Calu3 (cell line): ENCODE measurements at places on chromosomes 6 and 20. TPM values are rescaled to one million over a fixed set of nuclear protein-coding genes. Genes with fewer than 3 reads are reported as not detected.

BFSP1 gene
- 0.81 and 0.94 TPM in 2 replicates for total RNA-seq

HTR1B gene
- total RNA-seq, result 0.17 TPM in 1 of 2 replicates, not detected in the other

GRCh38 chr6:153840039-153840850, 198.8 kb upstream of the OPRM1 start:
- no peak for DNase-seq

GRCh38 chr6:37988127-37988526, 168.6 kb downstream of the ZFAND3 start:
- DNase-seq, result no peak

POPDC3 gene
- total RNA-seq, result 2.8 and 3.8 TPM in 2 replicates

RNF39 gene
- total RNA-seq, result 1.3 and 1.4 TPM in 2 replicates

DNA sequence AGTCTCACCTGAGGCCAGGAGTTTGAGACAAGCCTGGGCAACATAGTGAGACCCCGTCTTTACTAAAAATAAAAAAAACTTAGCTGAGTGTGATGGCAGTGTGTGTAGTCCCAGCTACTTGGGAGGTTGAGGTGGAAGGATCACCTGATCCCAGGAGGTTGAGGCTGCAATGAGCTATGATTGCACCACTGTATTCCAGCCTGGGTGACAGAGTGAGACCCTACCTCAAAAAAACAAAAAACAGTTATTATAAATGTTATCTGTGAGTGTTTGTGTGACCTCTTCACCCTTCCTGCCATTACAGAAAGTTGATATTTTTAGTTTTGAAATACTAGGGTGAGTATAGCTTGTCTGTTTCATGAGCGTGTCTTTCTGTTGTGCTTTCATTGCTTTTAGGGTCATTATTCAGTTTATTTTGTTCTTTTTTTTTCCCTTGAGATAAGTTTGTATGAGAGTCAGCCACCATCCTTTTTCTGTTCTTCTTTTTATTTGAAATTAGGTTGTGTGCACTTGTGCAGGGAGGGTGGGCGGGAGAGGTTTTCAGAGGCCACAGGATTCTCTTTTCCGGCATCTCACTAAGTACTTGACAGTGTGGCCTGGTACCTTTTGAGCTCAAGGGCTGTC, 26.2 kb downstream of the CDYL start:
- DNase-seq, result no peak

- DNase-seq, result no peak
These were observed 202.2 kb upstream of the PCSK2 start for GRCh38 chr20:17024513-17025119.

PAK5 gene
- 0.07 TPM in 1 of 2 replicates, not detected in the other for total RNA-seq

- DNase-seq, result no peak
These were observed 395.5 kb upstream of the RUNX2 start for GRCh38 chr6:44932651-44933091.

DNA sequence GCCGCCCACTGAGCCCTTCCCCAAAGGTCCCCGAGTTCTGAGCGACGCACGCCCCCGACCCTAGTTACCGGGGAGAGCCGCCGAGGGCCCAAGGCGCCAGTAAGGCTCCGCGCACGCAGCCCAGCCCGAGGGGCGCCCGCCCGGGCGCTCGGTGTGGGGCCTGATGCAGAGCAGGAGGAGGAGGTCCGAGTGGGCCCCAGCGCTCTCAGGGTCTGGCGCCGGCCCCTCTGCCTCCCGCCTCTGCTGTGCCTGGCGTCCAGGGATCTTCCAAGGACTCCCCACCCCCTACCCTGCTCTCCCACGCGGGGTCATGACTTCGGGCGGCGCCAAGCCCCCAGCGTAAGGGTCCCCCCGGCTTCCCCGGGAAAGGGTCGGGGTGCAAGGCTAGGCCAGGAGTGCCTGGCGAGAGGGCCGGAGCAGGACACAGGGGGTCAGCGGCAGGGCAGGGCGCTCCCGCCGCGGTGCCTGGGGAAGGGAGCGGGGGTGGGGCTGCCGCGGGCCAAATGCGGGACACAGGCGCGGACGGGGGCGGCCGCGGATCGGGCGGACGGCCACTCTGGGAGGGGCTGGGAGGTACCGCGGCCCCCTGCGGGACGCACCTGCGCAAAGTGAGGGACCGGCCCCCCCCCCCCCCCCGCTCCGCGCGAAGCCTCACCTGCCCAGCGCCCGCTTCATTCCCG, 637 bp downstream of the ABHD12 start:
- peak; percentile 10 for DNase-seq

GRCh38 chr6:86016077-86016476, 373.4 kb upstream of the SYNCRIP start:
- DNase-seq, result no peak

DNA sequence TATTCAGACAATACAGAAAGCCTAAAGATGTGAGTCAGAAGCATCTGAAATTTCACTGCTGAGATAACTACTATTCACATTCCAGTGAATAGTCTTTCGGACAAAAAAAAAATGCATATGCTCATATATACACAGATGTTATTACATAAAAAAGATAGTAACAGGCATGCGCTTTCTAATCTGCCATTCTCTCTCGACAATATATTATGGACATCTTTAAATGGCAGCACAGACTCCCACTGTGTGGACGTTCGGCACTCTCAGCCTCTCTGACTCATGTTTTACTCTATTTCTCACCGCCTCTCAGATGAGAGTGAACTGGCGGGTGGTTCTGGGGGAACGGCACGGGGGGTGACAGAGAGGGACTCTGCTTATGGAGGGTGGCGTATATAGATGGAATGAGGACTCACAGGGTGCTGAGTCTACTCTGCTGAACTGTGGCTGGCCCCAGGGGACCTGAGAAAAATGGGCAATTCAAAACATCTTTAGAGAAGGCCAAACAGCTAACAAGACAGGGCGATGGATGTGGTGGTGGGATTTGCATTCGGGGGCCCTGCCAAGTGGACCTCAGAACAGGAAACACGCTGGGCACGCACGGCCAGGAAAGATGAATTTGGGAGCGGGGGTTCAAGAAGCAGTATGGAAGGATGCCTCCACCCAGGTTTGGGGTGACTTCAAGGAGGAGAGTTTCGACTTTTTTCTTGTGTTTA, 68.9 kb downstream of the MDGA1 start:
- no peak for DNase-seq

DNA sequence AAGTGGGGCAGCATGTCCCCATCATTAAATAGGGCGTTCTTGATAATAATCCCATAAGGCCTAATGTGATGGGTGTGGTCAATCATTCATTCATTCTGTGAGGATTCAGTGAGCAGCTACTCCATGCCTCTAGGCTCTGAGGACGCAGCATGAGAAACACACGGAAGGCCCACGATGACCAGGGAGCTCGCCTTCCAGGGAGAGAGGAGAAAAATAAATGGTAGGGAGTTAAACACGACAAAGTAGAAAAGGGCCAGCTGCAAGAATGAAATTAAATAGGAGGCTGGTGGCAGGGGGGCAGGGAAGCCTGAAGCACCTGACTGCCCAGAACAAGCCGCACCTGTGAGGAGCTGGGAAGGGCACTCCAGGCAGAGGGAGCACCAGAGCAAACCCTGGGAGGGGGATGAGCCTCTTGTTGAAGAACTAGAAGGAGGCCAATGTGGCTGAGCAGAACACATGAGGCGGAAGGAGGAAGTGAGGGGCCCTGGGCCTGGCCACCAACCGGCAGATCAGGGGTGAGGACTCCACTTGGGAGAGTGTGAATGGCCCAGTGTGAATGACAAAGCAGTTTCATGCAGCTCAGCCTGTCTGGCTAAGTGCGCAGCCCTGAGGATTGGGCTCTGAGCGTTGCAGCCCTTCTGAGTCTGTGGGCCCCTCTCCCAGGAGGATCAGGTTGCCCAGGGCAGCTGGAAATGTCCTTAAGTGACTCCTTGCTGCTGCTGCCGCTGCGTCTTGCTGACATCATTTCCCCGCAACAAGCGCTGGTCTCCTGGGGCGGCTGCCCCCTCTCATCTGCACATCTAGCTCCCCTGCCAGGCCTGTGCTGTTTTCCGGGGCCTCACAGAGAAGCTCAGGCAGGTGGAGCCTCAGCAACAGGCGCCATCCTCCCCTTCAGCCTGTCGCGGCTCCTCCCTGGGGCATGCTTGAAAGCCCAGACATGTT, 99.9 kb downstream of the CDH26 start:
- DNase-seq, result no peak

GRCh38 chr20:6780433-6781190, 13.1 kb downstream of the BMP2 start:
- no peak for DNase-seq

- no peak for DNase-seq
These were observed 16.9 kb downstream of the SEC23B start for GRCh38 chr20:18524646-18525045.

DNA sequence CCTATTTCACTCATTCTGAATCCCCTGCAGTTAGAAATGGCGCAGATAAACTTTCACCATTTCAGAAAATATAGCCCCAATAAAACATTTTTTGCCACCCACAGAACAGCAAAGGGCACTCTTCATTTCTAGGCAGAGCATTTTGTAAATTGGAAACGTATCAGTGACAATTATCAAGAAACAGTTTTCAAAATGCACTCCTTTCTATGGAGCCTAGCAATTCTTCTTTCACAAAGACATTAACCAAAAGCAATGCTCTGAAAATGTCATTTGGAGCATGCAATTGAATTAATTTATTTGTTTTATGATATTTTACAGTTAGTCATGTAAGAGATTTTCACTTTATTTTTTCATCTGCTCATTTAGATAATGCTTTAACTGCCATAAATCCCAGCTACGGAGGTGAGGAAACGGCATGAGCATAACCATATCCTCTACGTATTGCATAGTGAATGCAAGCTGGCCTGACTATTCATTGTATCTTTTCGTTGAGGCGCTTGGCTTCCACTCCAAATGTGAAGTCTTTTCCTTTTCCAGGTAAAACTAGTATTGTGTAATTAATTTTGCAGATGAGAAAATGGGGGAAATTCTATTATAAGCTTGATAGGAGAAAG, 813.4 kb downstream of the C6orf118 start:
- no peak for DNase-seq

GRCh38 chr6:138107078-138107751, at the start of gene PERP:
TSS of gene PERP (minus strand) at chr6:138107419. CDS start at chr6:138107340, 79 bp downstream.
- peak; percentile 83 for DNase-seq

DNA sequence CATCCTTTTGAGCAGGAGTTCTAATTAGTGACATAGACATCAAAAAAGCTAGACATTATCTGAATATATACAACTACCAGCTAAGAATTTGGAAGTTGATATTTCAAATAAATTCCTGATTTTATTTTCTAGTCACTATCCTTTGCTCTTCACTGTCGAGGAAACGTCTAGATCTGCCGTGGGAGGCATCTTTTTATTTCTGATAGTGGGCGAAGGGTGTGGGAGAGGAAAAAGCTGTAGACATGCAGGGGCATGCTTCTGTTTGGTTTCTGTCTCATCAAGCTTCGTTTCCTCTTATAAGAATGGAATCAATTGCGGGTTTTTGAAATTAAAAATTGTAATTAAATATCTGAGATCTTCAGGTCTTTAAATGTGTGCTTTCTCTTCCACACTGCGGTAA, 16.2 kb upstream of the C6orf118 start:
- DNase-seq, result no peak

DNA sequence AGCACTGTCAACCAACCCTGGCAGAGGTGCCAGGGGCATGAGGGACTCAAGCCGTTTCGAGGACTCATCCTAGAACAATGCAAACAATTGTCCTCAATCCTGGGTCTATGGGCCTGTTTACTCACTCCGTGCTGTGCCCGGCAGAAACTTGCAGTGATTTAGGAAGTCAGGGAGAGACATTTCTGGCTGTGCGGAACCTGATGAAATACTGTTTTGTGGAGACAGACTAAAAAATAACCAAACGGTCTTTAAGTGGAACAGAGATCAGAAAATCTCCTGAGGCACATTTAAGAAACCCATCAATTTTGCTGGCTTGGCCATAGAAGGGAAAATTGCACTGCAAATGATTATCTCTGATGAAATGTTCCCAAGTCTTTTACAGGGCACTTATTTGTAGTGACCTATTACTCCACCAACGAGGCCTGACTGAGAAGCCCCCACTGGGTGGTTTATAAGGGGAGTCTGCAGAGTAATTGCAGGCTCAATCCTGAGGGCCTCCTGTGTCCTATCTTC, 79.8 kb upstream of the KCNK16 start:
- DNase-seq, result no peak
